ENCODE measurements at places on chromosomes 5 and 9.

- DNase-seq, result no peak
These were observed 4.4 kb upstream of the RABGAP1 start for GRCh38 chr9:122936464-122936863.

- DNase-seq, result no peak
These were observed 39.9 kb downstream of the ATG10 start for GRCh38 chr5:82011761-82012160.

DNA sequence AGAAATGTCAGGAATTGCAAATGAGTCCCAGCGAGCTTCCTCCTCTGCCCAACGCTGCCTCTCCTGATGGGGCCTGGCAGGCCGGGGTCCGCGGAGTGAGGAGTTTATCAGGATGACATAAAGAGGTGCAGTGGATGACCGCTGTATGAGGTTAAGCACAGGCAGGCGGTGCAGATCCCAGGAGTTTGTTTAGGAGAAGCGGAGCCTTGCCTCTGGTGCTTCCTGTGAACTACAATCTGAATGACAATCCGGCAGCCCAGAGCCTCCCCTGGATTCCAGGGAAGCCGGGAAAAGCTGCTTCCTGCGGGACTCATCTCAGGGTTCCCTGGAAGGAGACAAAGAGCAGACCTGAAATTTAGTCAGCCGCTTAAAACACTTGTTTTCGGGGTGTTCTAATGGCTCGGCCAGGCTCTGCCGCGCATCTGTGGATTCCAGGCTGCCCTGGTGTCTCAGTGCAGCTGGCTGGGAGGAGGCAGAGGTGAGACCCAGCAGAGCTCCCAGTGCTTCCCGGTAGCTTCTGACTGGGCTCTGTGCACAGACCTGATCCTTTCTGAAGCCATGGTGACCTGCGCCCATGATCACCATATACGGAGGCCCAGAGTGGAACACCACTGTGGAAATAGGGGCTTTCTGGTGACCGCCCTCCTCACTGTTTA lies 69.8 kb upstream of the IRX4 start:
- DNase-seq, result no peak

- no peak for DNase-seq
These were observed 56.6 kb downstream of the BNC2 start for GRCh38 chr9:16813838-16814237.

- DNase-seq, result no peak
These were observed 832 bp downstream of the LMBRD2 start for GRCh38 chr5:36150676-36151433.

DNA sequence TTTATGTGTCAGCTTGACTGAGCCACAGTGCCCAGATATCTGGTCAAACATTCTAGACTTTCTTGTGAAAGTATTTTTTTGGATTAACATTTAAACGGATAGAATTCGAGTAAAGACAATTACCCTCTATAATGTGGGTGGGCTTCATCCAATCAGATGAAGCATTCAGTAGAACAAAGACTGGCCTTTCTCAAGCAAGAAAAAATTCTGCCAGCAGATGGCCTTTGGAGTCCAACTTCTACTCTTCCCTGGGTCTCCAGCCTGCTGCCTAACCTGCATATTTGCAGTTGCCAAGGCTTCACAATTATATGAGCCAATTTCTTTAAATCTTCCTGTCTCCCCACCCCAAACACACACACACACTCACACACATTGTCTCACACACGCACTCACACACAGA lies 86.4 kb downstream of the MED10 start:
- no peak for DNase-seq

DNA sequence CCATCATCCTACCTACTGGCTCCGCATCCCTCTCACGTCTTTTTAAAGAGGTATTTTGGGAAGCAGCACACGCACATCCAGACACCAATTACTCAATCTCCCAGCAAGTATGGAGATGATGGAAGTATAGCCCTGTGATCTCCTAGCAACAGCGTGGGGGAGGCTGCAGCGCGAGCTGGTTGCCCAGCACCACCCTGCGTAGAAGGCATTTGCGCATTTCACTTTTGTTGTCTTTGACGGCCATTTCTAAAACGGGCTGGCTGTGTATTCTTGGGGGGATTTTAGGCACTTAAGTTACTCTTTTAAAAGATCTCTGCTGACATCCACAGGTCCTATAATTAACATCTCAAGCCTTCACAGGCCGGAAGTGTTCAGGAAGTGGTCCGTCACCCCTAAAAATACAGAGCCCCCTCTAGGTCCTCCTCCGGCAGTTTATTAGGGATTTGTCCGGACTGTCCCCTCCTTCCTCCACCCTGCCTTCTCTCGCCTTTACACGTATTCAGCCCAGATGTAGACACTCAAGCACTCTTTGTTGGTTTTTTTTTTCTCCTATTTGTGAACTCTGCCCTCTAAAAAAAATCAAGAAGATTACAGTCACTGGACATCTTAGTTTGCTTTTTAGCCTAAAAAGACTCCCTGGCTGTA lies 371.4 kb downstream of the NTRK2 start:
- DNase-seq, result no peak

Data from GM18507 (cell line).